Gastrocnemius medialis (tissue), 4 donors: ENCODE measurements at places on chromosomes 2 and 18. TPM values are rescaled to one million over a fixed set of nuclear protein-coding genes. Genes with fewer than 3 reads are reported as not detected.

The TRAK2 gene
- 21.0 TPM for total RNA-seq

- peak overlapping the region; percentile 75 for H3K27ac ChIP-seq
- peaks cover 41% of the 10 kb centered on the region for H3K4me1 ChIP-seq
- no peak overlapping the region for H3K4me3 ChIP-seq
- no peaks in the 10 kb centered on the region for H3K27me3 ChIP-seq
- DNase-seq: no peak
These were observed 169.6 kb downstream of the FMNL2 start for GRCh38 chr2:152504618-152505017.

GRCh38 chr2:44939106-44940048 is 2.1 kb upstream of the SIX3 start:
- H3K4me1 ChIP-seq: peaks cover 11% of the 10 kb centered on the region
- H3K4me3 ChIP-seq: peak overlapping the region; percentile 52
- no peaks in the 10 kb centered on the region for H3K36me3 ChIP-seq
- H3K27me3 ChIP-seq: peaks cover 97% of the 10 kb centered on the region
- no peak overlapping the region for H3K27ac ChIP-seq

The KCNF1 gene
- not detected for total RNA-seq

The CTLA4 gene
- total RNA-seq: not detected

The NOSTRIN gene
- total RNA-seq: 5.0 TPM

DNA sequence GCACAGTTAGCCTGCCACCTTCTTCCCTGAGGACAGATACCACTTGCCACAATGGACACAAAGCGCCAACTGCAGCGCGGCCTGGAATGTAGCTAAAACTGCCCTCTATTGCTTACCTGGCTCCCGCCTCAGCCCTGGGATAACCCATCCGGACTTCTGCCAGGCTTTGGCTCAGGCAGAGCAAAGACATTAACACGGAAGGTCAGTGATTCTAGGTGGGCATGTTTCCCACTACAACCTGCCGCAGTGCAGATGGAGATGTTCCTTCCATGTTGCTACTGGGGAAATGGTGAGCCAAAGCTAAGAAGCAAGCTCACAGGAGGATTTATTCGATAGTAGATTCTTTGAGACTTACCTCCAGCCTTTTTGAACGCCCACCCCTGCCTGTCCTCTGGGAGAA is 74.8 kb downstream of the XDH start:
- no peak overlapping the region for H3K27ac ChIP-seq
- DNase-seq: no peak
- no peak overlapping the region for H3K4me3 ChIP-seq
- H3K4me1 ChIP-seq: peaks cover 10% of the 10 kb centered on the region
- no peaks in the 10 kb centered on the region for H3K36me3 ChIP-seq
- H3K27me3 ChIP-seq: no peaks in the 10 kb centered on the region

The PLCL1 gene
- 10.7 TPM for total RNA-seq

DNA sequence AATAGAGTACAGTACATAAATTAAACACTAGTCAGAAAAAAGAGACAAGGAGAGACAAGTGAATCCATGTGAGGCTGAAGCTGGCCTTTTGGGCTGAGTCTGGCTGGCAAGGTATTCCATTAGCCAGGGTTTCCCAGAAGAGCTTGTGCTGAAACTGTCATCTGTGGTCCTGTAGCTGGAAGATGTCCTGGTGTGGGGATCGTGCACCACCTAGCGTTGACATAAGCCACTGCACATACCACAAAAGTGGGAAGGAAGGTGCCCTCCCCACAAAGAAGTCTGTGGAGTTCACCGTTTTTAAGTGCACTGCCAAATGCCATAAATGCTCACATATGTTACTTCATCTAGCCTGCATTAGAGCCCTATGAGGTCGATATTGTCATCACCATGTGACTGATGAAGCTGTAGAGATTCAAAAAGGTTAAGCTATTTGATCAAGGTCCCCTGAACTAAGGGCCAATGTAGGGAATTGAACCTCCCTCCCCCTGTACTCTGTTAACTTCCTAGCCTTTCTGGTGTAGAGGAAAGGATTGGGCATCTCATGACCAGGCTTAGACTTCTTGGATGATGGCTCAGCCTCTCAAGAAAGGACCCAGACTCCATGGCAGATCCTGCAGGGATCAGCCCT is 31.9 kb upstream of the GALNT14 start:
- H3K27me3 ChIP-seq: no peaks in the 10 kb centered on the region
- no peaks in the 10 kb centered on the region for H3K4me1 ChIP-seq
- no peak overlapping the region for H3K27ac ChIP-seq
- no peaks in the 10 kb centered on the region for H3K36me3 ChIP-seq
- H3K4me3 ChIP-seq: no peak overlapping the region
- peak; percentile 26 for DNase-seq

The SERPINB13 gene
- total RNA-seq: not detected

The CFAP210 gene
- not detected for total RNA-seq
